ENCODE measurements at places on chromosomes 2 and 18.
A peak's percentile ranks its signal among the peaks of the same experiment; 100 is the strongest.

GRCh38 chr2:207334624-207335371 lies 169.1 kb upstream of the KLF7 start:
- peaks cover 24% of the 10 kb centered on the region for H3K4me1 ChIP-seq
- H3K27ac ChIP-seq = peak overlapping the region; percentile 68
- peak; percentile 77 for DNase-seq
- peak overlapping the region; percentile 15 for H3K4me3 ChIP-seq

DNA sequence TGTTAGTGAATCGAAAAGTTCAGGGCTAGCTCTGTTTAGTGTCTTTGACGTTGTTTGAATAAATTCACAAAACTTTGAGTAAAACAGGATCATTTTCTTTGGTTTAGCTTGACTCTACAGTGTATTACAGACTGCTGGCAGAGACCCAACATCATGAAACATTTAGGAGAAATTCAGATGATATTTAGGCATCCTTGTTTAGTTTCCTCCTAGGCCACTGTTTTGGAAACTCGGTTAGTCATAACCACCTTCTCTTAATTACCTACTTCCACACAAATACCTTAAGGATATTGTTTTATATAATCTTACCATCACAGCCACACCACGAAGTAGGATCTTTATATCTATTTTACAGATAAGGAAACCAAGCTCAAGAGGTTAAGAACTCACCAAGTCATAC lies 7.8 kb downstream of the LIMS1 start:
- H3K4me3 ChIP-seq = no peak overlapping the region
- no peak overlapping the region for H3K27ac ChIP-seq
- no peaks in the 10 kb centered on the region for H3K27me3 ChIP-seq
- DNase-seq = no peak

- H3K36me3 ChIP-seq = no peaks in the 10 kb centered on the region
- H3K4me3 ChIP-seq = no peak overlapping the region
- DNase-seq = no peak
- H3K4me1 ChIP-seq = peaks cover 6% of the 10 kb centered on the region
- H3K27ac ChIP-seq = no peak overlapping the region
Measured at GRCh38 chr2:66925128-66925527, 472.0 kb upstream of the ETAA1 start.

DNA sequence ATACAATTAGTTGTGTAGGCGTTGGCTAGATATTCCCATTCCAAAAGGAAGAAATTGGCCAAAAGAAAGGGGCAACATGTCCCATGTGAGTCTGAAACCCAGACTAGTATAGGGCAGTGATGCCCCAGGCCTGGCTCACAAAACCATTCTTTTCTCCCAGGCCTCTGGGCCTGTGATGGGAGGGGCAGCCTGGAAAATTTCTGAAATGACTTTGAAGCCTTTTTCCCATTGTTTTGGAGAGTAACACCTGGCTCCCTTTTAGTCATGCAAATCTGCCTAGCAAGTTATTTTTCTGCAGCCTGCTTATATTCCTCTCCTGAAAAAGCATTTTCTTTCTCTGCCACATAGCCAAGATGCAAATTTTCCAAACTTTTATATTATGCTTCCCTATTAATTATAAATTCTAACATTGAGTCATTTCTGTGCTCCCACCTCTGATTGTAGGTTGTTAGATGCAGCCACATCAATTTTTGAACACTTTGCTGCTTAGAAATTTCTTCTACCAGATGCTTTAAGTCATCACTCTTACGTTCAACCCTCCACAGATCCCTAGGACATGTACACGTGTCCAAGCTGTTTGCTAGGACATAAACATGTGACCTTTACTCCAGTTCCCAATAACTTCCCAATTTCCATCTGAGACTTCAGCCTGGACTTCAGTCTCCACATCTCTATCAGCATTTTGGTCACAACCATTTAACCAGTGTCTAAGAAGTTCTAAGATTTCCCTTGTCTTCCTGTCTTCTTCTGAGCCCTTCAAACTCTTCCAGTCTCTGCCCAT lies 76.1 kb upstream of the MC4R start:
- H3K27me3 ChIP-seq = no peaks in the 10 kb centered on the region
- H3K36me3 ChIP-seq = no peaks in the 10 kb centered on the region
- H3K27ac ChIP-seq = no peak overlapping the region
- no peak for DNase-seq
- no peak overlapping the region for H3K4me3 ChIP-seq

DNA sequence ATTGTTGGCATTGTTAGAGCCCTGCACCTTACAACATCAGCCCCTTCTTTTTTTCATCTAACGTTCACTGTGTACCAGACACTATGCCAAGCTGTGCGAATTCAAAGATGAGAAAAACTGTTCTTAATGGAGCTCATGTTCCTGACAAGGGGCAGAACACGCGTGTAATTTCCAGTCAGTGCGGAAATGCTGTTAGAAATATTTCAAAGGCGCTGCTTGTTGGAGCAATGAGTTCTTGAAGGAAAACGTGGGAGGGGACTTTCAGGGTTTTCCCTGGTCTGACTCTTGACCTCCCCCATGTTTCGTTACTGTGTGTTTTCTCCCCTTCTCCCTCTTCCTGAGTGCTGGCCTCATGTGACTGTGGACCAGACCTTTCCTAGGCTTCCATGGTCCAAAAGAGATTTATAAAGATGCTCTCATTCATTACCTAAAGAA lies 1.5 kb downstream of the MTHFD2 start:
- peak overlapping the region; percentile 87 for H3K4me3 ChIP-seq
- peaks cover 13% of the 10 kb centered on the region for H3K4me1 ChIP-seq
- DNase-seq = no peak
- H3K27me3 ChIP-seq = no peaks in the 10 kb centered on the region

- H3K36me3 ChIP-seq = no peaks in the 10 kb centered on the region
- H3K27me3 ChIP-seq = no peaks in the 10 kb centered on the region
- no peak for DNase-seq
- peaks cover 30% of the 10 kb centered on the region for H3K4me1 ChIP-seq
- H3K27ac ChIP-seq = no peak overlapping the region
- H3K4me3 ChIP-seq = no peak overlapping the region
Measured at GRCh38 chr2:210162466-210163124, 8.6 kb downstream of the KANSL1L start.

DNA sequence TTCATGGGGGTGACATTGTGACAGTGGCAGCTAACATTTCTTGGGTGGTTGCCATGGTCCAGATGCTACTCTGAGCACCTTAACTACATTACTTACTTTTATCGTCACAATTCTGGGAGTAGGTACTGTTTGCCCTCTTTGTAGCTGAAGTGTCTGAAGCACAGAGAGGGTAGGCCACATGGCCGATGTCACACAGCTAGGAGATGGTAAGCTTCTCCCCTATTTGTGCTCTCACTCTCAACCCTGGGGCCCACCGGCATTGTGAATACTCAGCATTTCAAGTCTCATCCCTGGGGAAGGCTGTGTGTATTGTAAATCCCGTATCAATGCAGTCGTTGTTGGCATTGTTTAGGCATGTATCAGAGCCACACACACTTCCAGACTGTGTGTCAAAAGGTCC lies 136.6 kb downstream of the ACOXL start:
- no peak overlapping the region for H3K4me3 ChIP-seq
- no peaks in the 10 kb centered on the region for H3K27me3 ChIP-seq
- H3K36me3 ChIP-seq = no peaks in the 10 kb centered on the region
- no peak for DNase-seq
- no peak overlapping the region for H3K27ac ChIP-seq
